T-helper 9 cell (primary cell): ENCODE measurements at places on chromosomes 3 and 15.

DNA sequence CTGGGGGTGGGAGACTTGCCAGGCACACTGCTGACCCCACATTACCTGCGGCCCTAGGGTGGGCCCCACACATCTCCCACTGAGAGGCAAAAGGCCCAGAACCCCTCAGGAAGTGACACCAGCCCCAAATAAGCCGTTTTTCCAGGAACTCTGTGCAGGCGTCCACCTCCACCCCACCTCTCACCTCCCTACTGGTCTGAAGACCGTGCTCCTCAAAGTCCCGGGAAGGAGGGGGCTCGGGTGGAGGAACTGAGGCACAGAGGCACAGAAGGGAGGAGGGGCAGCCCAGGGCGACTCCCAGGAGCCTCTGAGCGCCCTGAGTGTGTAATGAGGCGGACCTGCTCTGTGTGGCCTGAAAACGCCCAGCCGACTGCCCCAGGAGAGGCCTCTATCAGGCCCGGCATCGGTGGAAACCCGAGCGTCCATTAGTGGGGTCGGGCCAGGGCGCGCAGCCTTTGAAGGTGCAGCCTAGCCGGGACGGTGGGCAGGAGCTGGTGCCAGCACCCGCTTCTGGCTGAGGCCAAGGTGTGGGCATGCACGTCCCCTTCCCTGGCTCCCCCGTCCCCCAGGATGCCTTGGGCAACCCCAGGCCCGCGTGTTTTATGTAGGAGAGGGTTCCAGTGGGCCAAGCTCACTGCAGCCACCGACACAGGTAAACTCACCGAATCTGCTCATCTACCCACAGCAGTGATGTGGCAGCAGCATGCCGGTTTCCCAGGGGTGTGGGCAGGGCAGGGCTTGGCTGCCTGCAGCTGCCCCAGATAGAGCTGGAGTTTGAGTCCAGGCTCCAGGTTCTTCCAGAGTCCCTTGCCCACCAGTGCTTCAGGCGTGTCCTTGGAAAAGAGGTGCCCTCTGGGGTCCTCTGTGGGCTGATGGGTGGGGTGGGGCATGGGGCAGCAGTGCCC is 55.8 kb downstream of the DNAJB8 start:
- DNase-seq, result no peak

DNA sequence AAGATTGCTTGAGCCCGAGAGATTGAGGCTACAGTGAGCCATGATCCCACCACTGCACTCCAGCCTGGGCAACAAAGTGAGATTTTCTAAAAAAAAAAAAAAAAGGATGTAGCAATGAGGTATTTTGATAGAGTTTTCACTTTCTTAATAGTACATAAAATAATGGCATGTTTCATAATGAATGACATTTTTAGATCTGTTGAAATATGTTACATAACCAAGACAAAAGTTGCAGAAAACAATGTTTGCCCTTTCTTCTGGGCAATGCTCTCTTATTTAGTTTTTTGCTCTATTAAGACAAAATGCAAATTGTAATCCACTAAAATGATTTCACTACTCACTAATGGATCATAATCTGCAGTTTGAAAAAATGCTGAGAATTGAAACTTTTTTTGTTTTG is 4.4 kb upstream of the MAPK6 start:
- DNase-seq, result no peak

GRCh38 chr15:66389098-66389858 is 2.6 kb downstream of the MAP2K1 start:
- peak; percentile 14 for DNase-seq

DNA sequence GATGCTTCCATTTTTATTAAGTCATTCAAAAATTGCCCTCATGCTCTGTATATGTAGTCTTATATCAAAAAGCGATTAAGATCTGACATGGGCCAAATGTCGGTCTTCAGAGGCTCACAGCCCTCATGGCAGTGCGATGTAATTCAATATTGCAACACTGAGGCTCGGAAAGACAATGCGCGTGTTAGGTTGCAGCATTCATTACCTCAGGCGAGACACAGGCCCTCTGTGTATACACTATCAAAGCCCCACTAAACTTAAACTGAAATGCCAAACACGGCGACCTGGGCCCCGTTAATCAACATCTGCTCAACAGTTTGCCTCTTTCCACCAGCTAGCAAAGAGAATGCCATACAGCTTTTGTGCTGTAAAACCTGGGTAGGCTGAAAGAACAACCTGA is 413.4 kb downstream of the ERC2 start:
- no peak for DNase-seq

GRCh38 chr3:20091331-20092047 is 51.2 kb downstream of the KAT2B start:
- DNase-seq, result no peak

- DNase-seq, result no peak
Observed at GRCh38 chr3:37934631-37935289, 55.8 kb upstream of the VILL start.

DNA sequence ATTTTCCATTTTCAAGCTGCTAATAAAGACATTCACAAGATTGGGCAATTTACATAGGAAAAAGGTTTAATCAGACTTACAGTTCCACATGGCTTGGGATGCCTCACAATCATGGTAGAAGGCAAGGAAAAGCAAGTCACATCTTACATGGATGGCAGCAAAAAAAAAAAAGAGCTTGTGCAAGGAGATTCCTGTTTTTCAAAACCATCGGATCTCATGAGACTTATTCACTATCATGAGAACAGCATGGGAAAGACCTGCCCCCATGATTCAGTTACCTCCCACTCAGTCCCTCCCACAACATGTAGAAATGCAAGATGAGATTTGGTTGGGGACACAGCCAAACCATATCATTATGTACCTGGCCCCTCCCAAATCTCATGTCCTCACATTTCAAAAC is 202.0 kb downstream of the FNDC3B start:
- DNase-seq, result no peak

GRCh38 chr3:132867526-132867925 is 145.3 kb upstream of the NPHP3 start:
- DNase-seq, result no peak

DNA sequence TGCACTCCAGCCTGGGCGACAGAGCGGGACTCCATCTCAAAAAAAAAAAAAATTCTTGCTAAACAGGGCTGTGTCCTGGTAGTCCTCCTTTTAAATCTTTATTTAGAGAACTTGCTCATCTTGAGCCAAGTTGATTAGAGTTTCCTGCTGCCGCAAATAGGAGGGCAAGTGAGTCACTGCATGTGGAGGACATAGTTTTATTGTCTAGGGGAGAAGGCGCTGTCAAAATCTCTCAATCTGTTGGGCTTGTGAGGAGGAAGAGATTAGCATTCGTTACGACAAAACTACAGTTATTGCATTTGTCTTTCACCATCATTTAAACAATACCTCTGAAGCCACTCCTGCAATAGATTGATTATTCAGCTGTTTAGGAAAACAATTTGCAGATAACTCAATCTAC is 11.5 kb downstream of the MUC4 start:
- DNase-seq, result no peak

- DNase-seq, result no peak
Observed at GRCh38 chr3:179610066-179610465, 5.5 kb downstream of the NDUFB5 start.

DNA sequence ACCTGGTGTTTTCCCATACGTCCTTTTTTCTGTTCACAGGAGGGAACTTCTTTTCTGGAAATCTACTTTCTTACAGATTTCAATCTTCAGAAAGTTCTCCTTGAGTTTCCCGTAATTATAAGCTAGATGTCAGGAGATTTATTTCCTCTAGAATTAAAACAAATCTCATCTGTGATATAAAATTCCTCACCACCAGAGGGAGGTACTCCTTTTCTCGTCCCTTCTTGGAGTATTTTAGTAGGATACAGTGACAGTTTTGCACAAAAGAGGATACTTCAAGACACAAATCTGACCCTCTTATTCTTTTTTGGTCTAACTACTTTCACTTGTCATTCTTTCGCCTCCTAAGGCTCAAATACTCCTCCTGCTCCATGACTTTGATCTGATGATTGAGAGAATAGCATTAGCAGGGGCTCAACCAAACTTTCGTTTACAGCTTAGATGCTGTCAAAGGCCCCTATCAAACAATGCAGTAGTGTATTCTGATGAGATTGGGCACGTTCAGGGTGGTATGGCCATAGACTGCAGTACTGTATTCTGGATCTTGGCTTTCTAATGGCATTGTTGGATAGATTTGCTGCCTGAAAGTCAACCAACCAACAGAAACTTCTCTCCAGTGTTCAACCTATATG is 38.0 kb downstream of the TMEM41A start:
- DNase-seq, result no peak

- no peak for DNase-seq
Observed at GRCh38 chr15:49528289-49528688, 92.3 kb downstream of the FAM227B start.

GRCh38 chr3:86989006-86989405 is 1.9 kb downstream of the VGLL3 start:
- no peak for DNase-seq
